ENCODE measurements at places on chromosomes 6 and 20.

- no peak for DNase-seq
Measured at GRCh38 chr6:125277838-125278237, 23.9 kb downstream of the HDDC2 start.

GRCh38 chr6:102313699-102314098 is 920.2 kb downstream of the GRIK2 start:
- DNase-seq = no peak

DNA sequence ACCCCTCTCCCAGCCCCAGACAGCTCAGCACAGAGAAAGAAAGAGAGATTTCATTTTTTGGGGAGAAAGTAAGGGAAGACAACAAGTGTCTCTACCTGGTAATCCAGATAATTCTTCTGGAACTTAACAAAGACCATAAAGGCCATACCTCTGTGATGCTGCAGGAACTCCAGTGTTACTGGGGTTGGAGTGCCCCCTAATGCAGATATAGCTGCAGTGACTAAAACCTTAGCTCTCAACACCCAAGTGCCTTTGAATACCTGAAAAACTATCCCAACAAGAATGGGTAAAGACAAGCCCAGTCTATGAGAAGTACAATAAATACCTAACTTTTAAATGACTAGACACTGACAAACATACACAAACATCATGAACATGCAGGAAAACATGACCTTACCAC is 365.3 kb upstream of the PTCHD4 start:
- no peak for DNase-seq

DNA sequence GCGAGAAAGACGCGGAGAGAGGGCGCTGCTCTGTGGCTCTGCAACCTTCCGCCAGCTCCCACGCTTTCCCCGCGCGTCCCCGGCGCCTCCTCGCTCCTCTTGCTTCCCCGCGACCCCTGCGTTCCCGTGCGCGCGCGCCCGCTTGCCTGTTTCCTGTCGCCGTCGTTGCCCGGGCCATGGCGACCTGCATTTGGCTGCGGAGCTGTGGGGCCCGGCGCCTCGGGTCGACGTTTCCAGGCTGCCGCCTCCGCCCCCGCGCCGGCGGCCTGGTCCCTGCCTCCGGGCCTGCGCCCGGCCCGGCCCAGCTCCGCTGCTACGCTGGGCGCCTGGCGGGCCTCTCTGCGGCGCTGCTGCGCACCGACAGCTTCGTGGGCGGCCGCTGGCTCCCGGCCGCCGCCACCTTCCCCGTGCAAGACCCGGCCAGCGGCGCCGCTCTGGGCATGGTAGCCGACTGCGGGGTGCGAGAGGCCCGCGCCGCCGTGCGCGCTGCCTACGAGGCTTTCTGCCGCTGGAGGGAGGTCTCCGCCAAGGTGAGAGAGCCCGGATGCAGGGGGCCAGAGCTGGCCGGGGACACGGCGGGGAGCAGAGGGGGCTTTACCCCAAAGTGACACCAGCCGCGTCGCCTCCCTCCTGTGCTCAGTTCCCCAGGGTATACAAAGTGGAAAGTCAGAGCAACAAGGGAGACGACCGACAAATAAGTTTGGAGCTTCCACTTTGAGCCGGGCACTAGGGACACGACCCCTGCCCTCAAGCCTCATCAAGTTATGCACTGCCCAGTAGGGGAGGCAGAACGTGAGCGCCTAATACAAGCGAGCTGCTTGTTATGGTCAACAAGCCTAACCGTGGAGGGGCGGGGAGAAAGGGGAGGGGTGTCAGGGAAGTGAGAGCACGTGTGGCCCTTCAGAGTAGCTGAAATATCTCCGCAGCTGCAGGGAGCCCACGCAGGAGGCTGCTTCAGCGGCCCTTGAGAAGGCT is at the start of gene ALDH5A1:
Gene ALDH5A1 (plus strand): TSS at position 149 of the 975 bp plus-strand sequence. CDS start 28 bp downstream, at position 177.
- peak; percentile 66 for DNase-seq
